ENCODE measurements at places on chromosomes 5 and 9. TPM values are rescaled to one million over a fixed set of nuclear protein-coding genes. Genes with fewer than 3 reads are reported as not detected.
A peak's percentile ranks its signal among the peaks of the same experiment; 100 is the strongest.

- H3K4me3 ChIP-seq = no peak overlapping the region
- no peak for DNase-seq
- H3K27me3 ChIP-seq = no peaks in the 10 kb centered on the region
- H3K4me1 ChIP-seq = no peaks in the 10 kb centered on the region
Measured at GRCh38 chr9:88044200-88044599, 69.9 kb upstream of the CDK20 start.

GRCh38 chr5:56755036-56755555, 60.3 kb upstream of the MAP3K1 start:
- no peaks in the 10 kb centered on the region for H3K36me3 ChIP-seq
- no peak overlapping the region for H3K27ac ChIP-seq
- H3K4me1 ChIP-seq = no peaks in the 10 kb centered on the region
- DNase-seq = no peak
- H3K27me3 ChIP-seq = no peaks in the 10 kb centered on the region
- no peak overlapping the region for H3K4me3 ChIP-seq

DNA sequence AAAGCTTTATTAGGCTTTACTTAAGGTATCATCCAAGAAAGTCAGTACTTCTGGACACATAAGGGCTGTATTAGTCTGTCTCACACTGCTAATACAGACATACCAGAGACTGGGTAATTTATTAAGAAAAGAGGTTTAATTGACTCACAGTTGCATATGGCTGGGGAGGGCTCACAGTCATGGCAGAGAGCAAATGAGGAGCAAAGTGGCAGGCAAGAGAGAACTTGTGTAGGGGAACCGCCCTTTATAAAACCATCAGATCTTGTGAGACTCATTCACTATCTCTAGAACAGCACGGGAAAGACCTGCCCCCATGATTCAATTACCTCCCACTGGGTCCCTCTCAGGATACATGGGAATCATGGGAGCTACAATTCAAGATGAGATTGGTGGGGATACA, 49.2 kb upstream of the SLC44A1 start:
- H3K4me3 ChIP-seq = no peak overlapping the region
- DNase-seq = no peak
- no peaks in the 10 kb centered on the region for H3K36me3 ChIP-seq
- H3K27ac ChIP-seq = no peak overlapping the region
- H3K27me3 ChIP-seq = no peaks in the 10 kb centered on the region

DNA sequence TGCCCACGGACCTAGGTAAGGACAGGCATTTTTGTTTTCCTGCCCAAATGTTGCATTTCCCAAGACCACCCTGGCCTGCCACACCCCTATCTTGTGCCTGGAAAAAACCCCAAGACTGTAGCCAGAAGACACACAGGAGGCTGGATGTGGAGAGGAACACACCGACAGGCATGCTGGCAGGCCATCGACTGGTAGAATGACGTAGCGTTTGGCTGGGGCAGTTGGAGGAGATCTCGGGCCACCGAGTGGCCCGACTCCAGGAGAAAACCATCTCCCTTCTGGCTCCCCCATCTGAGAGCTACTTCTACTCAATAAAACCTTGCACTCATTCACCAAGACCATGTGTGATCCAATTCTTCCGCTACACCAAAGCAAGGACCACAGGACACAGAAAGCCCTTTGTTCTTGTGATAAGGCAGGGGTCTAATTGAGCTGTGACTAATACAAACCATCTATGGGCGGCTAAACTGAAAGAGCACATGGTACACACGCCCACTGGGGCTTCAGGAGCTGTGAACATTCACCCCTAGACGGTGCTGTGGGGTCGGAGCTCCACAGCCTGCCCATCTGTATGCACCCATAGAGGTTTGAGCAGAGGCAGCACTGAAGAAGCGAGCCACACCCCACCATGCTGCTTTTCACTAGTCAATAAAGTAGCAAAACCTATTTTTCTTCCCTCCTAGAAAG, 38.9 kb upstream of the N4BP3 start:
- H3K4me1 ChIP-seq = no peaks in the 10 kb centered on the region
- H3K36me3 ChIP-seq = no peaks in the 10 kb centered on the region
- no peak overlapping the region for H3K4me3 ChIP-seq
- no peak overlapping the region for H3K27ac ChIP-seq
- peaks cover 32% of the 10 kb centered on the region for H3K27me3 ChIP-seq

ZDHHC11B gene
- 7.9 TPM for total RNA-seq

DNA sequence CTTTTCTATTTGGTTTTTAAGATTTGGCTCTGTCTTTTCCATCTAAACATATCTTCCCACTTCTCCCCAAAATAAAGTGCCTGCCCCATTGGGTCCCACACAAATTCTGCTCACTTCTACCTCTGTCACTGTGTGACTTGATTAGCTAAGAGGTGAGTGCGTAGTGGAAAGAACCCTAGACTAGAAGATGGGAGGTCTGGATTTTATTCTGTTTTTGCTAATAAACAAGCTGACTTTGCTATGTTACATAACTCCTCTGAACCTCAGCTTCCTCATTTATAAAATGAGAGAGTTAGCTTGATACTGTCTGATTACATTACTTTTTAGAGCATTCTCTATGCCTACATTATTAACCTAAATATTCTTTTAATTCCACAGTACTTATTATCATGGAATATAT, 51.3 kb upstream of the PTGER4 start:
- no peak for DNase-seq
- H3K36me3 ChIP-seq = no peaks in the 10 kb centered on the region
- no peaks in the 10 kb centered on the region for H3K27me3 ChIP-seq
- H3K4me1 ChIP-seq = no peaks in the 10 kb centered on the region
- H3K4me3 ChIP-seq = no peak overlapping the region

GRCh38 chr5:179196405-179197079, 136.4 kb downstream of the ZNF354C start:
- no peaks in the 10 kb centered on the region for H3K27me3 ChIP-seq
- no peaks in the 10 kb centered on the region for H3K4me1 ChIP-seq
- no peak for DNase-seq
- no peak overlapping the region for H3K4me3 ChIP-seq
- H3K36me3 ChIP-seq = no peaks in the 10 kb centered on the region

DNA sequence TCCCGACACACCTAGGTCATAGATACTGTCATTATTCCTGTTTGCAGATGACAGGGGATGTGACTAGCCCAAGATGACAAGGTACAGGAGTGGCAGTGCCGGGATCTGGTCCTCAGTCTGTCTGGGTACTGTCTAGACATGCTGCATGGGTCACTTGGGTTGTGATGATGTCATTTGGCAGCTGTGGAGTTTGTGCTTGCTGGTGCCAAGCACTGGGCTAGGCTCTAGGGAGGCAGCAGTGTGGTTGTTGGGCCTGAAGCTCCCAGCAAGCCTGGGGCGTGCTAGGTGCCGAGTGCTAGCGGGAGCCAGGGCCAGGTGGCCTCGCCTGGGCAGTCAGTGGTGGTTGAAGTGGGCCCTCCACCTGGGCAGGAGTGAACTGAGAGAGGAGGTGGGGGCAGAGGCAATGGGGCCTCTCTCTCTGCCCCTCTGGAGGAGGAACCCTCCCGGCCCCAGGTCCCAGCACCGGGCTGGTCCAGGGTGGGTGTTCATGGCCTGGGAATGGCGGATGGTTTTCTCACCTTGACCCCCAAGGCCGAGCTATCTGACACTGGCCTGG, 8.8 kb upstream of the ASB6 start:
- no peak overlapping the region for H3K27ac ChIP-seq
- H3K27me3 ChIP-seq = no peaks in the 10 kb centered on the region
- H3K36me3 ChIP-seq = no peaks in the 10 kb centered on the region

GRCh38 chr5:1759378-1759970, 40.2 kb downstream of the MRPL36 start:
- DNase-seq = no peak
- H3K27me3 ChIP-seq = no peaks in the 10 kb centered on the region
- H3K36me3 ChIP-seq = no peaks in the 10 kb centered on the region

- no peak overlapping the region for H3K27ac ChIP-seq
- DNase-seq = no peak
- H3K27me3 ChIP-seq = no peaks in the 10 kb centered on the region
- no peak overlapping the region for H3K4me3 ChIP-seq
- H3K4me1 ChIP-seq = peaks cover 6% of the 10 kb centered on the region
Measured at GRCh38 chr9:105281926-105282325, 37.5 kb downstream of the SLC44A1 start.

- peaks cover 17% of the 10 kb centered on the region for H3K4me1 ChIP-seq
- H3K27me3 ChIP-seq = no peaks in the 10 kb centered on the region
- no peak overlapping the region for H3K4me3 ChIP-seq
Measured at GRCh38 chr5:77841616-77842015, 65.5 kb upstream of the TBCA start.

ANKRD31 gene
- total RNA-seq = under 0.01 TPM

DNA sequence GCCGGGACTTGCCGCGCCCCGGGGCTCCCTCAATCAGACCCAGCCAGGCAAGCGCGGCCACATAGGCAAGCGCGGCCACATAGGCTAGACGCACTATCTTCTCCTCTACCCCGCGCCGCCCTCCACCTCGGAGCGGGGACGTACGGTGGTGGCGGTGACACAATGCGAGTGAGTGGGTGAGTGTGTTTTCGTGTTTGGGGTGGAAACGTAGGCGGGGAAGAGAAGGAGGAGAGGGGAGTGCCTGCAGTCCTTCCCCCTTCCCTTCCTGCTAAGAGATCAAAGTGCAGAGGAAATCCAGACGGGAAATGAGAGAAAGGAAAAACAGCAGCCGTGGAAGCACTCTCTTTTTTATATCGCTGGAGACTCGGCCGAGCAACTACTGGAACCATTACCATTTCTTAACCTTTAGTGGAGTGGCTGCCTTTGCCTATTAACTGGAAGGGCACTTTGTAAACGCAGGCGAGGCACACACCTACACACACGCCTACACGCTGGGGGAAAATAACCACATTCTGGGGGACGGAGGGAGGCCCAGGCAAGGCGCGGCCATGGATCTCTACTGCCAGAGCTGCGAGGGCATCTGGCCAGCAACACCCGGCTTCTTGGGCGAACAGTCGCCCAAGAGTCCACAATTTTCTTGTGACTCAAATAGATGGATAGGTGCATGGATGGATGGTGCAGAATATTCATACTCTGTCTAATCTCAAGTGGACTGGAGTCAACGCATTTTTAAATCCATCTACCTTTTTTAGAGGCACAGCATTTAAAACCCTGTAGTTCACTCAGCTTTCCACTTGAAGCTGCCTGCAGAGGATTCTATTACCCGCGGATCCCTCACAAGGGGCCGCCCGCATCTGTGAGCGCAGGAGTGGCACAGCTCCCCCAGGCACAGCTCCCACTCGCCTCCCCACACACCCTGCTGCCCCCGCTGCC, 2.1 kb downstream of the EDIL3 start:
- H3K36me3 ChIP-seq = no peaks in the 10 kb centered on the region
- H3K27ac ChIP-seq = peak overlapping the region; percentile 70
- peaks cover 8% of the 10 kb centered on the region for H3K4me1 ChIP-seq
- H3K4me3 ChIP-seq = peak overlapping the region; percentile 62
- DNase-seq = no peak

CDKN2B gene
- 12.9 TPM for total RNA-seq

DNA sequence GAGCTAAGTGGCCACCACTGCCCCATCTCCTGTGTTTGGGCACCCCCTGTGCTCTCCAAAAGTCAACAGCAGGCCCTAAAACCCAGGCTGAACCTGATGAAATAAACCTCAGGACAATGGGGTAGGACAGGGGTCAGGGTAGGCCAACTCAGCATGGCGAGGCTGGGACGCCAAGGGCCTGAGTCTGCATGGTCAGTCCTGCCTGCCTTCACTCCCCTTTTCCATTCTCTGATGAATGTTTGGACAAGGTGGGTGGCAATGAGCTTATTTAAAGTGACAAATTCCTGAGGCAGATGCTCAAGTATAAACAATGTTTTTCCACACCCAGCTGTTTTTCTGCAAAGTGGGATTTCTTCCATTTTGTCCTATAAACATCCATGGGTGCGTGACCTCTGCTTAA, 47.2 kb upstream of the CXCL14 start:
- peaks cover 6% of the 10 kb centered on the region for H3K4me1 ChIP-seq
- no peaks in the 10 kb centered on the region for H3K36me3 ChIP-seq
- no peaks in the 10 kb centered on the region for H3K27me3 ChIP-seq
- no peak overlapping the region for H3K27ac ChIP-seq
- DNase-seq = peak; percentile 42
- no peak overlapping the region for H3K4me3 ChIP-seq

- no peak overlapping the region for H3K4me3 ChIP-seq
- no peaks in the 10 kb centered on the region for H3K36me3 ChIP-seq
- peak; percentile 24 for DNase-seq
- no peak overlapping the region for H3K27ac ChIP-seq
- H3K27me3 ChIP-seq = no peaks in the 10 kb centered on the region
Measured at GRCh38 chr5:74391410-74391809, 249.1 kb downstream of the ENC1 start.

PCDHB16 gene
- 3.3 TPM for total RNA-seq

CDH6 gene
- total RNA-seq = 4.7 TPM

IL13 gene
- not detected for total RNA-seq

PPP3R2 gene
- total RNA-seq = 0.06 TPM
